ENCODE measurements at places on chromosomes 12 and 14.
A peak's percentile ranks its signal among the peaks of the same experiment; 100 is the strongest.

DNA sequence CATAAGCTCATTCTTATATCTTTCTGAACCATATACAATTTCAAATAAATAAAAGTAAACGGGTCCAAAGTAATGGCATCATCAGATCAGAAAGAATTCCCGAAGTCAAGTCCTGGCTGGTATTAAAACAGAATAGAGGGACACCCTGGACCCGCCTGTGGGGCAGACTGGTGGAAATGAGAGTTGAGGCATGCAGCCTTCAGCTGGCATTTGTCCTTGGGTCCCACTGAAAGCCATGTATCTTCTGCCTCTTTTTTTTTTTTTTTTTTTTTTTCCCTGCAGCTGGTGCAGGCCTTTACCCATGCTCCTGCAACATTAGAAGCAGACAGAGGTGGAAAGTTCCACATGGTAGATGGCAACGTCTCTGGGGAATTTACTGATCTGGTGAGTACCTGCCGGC, 9.9 kb downstream of the AHSA1 start:
- no peak for DNase-seq

DNA sequence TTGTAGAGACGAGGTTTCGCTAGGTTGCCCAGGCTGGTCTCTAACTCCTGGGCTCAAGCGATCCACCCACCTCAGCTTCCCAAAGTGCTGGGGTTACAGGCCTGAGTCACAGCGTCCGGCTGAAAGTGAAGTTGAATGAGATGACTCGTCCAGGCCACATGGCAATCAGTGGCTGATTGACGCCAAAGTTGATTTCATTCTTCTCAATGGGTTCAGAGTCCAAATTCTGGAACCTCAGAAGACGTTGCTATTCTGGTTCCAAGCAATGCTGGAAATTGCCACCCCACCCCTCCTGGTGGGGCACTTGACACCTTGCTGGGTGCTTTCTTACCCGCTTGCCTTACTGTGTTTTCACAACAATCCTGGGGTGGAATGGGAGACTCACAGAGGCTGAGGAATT, 14.9 kb downstream of the ABCB9 start:
- no peak for DNase-seq

DNA sequence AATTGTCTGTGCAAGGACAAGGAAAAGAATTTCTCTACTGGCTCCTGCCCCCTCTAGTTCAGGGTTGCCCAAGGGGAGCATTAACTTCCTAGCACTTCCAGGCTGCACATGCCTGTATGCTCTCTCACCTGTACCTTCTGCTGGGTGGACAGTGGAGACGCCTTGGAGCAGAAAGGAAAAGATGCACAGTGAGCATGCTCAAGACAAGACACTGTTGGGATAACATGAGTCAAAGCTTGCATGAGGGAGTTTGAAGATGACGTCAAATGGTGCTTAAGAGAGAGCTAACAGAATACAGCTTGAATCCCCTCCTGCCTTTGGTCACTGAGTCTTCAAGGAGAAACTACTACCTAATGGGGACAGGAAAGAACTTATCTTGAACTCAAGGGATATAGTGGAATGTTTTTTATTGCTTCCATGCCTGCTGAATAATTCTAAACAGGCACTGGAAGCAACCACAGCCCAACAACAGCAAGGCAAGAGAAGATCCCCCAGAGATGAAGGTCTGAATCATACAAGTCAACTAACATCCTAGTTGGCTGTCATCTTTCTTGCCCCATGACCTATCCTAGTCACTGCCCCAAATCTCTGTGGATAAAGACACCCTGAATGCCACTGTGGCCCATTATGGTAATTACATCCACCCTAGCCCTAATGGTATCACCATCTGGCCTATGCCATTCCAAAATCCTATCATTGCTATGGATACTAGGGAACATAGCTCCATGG, 23.5 kb downstream of the RPS6KA5 start:
- no peak for DNase-seq

DNA sequence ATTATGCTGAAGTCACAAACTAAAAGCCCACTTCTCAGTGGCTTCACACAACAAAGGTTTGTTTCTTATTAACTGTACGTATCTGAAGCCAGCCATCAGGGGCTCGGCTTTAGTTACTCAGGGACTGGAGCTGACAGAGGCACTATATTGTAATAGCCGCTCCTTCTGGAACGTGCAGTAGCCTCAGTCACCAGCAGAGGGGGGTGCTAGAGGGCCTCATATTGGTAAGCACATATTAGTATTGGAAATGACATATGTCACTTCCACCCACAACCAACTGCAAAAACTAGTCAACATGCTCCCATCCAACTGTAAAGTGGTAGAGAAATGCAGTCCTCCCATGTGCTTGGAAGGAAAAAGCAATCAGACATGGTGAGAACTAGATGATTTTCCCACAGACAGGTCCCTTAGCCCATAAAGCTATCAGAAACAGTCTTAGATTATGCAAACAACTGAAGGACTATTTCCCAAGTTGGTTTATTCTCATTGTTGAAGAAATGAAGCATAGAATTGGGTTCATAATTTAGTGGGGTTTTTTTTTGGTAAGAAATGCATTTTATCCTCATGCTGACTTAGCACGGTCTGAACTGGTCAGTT, 183.6 kb upstream of the G2E3 start:
- DNase-seq: no peak

DNA sequence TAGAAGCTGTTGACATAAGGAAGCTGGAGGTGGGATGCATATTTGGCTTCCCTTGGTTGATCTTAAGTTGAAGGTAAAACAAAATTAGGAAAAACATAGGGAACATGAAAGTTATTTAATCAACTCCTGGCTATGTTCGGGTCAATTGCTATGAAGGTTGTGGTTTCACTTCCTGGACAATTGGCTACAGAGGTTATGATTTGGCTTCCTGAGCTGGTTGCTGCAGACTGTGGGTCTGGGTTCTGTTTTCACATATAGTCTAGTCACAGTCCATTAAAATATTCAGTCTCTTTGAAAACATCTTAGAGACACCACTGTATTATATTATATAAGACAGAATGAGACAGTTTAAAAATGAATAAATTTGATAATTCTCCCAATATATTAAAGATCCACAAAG, 895.2 kb upstream of the USP15 start:
- DNase-seq: no peak

GRCh38 chr12:123369229-123369628, 4.6 kb upstream of the SBNO1 start:
- no peak for DNase-seq

DNA sequence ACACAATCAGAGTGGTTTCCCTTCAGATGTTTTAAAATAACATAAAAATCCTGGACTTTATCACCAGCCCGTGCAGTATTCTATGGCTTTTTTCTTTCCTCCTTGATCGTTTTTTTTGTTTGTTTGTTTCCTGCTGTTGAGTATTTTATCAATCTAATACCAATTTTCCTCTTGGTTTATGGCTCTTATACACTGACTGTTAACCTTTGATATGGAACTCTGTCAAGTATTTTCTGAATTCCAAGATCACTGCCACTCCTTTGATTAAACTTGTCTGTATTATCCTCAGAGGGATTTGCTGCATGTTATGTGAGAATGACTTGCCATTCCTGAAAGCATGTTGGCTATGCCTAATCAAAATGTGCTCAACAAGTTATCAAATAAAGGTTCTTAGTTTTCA, 88.4 kb downstream of the PELI2 start:
- no peak for DNase-seq

- no peak for DNase-seq
These were observed 15.5 kb downstream of the TPCN1 start for GRCh38 chr12:113236539-113237399.

DNA sequence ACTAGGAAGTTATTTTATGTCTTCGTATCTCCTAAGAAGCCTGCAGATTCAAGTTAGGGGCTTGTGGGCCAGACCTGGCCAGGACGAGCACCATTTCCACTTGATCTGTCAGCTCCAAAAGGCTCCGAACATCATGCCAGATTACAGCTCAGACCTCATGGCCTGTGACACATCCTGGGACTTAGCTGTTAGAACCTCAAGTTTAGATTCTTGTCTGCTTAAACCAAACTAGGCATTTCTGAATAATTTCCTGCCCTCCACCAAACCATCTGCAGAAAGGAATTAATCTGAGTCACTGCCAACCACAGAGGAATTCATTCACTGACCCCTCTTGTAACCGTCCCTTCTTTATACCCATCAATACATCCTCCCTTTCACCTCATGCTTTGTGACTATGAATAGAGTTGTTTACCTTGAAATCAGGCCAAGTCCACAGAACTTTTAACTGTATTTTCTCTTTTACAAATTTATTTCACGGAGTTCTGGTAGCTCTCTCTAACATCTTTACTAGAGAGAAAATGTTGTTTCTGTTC, 120.3 kb downstream of the FBXL14 start:
- DNase-seq: peak; percentile 93

GRCh38 chr12:104303538-104304151, at the start of gene EID3:
TSS of gene EID3 (plus strand) at chr12:104303739. CDS start at chr12:104303935, 196 bp downstream.
- no peak for DNase-seq

- no peak for DNase-seq
These were observed 56.9 kb upstream of the PIWIL1 start for GRCh38 chr12:130280742-130281141.

GRCh38 chr14:44657696-44658388, 150.8 kb upstream of the FSCB start:
- DNase-seq: no peak

- DNase-seq: no peak
These were observed 135.4 kb downstream of the NCOR2 start for GRCh38 chr12:124431971-124432370.

- no peak for DNase-seq
These were observed 34.2 kb upstream of the PYGL start for GRCh38 chr14:50978529-50978871.

DNA sequence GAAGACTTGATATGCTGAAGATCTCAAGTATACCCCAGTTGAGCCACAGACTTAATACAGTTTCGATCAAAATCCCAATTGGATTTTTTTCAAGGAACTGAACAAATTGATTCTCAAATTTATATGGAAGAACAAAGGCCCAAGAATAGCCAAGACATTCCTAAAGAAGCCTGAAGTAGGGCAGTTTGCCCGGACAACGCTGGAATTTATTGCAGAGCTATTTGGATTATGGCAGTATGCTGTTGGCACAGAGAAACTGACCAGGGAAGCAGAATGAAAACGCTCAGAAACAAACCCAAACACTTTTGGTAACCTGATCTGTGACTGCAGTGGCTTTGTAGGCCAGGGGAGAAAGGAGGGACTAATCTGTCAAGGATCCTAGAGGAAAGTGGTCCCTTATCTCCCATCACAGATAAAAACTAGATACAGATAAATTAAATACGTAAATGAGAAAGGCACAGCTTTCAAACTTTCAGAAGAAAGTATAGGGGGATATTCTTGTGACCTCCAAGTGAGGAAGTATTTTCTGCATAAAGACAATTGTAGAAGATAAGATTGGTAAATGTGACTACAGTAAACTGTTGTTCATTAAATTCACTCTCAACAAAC, 35.9 kb upstream of the GSC start:
- no peak for DNase-seq

- DNase-seq: peak; percentile 99
These were observed 21.0 kb upstream of the SNX6 start for GRCh38 chr14:34650786-34651584.

Measured in AG04449 (cell line).